Right cardiac atrium (tissue), 5 donors: ENCODE measurements at places on chromosomes 5 and 9. TPM values are rescaled to one million over a fixed set of nuclear protein-coding genes. Genes with fewer than 3 reads are reported as not detected.

DNA sequence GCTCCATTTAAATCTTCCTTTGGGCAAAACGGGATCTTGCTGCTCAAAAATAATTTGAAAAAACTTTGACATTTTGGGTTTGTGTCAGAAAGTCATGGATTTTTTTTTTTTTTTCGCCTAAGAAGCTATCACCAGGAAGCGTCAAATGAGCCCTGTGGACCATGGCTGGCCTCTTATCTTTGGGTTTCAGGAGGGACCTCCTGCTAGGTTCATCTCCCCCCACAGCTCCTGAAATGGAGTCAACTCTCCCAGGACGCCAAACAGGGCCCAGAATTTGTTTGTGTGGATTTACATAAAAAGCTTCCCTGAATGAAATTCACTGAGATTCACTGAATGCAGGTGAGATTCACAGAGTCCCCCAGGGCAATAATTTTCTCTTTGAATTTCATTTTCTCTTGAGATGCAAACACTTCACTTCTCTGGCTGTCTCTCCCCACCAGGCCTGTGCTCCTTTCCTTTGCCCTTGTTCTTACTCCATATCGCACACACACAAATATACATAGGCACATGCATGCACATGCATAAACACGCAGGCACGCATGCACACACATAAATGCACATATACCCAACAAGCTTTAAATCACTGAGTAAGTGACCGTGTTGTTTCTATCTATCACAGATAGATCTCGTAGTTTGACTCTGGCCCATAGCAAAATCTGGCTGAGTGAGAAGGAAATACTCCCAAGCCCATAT, 55.3 kb upstream of the GALNT10 start:
- DNase-seq, result no peak

The NME5 gene
- 6.6 TPM for total RNA-seq

GRCh38 chr5:17278931-17279330, 61.5 kb downstream of the BASP1 start:
- no peak for DNase-seq

The ENTR1 gene
- 18.2 TPM for total RNA-seq

The SARDH gene
- total RNA-seq, result 2.9 TPM

- DNase-seq, result peak; percentile 55
Measured at GRCh38 chr5:1511651-1512540, 11.9 kb downstream of the LPCAT1 start.

The BAAT gene
- 0.08 TPM for total RNA-seq

- DNase-seq, result no peak
Measured at GRCh38 chr5:132420706-132421272, 51.3 kb downstream of the SLC22A5 start.

The SCGB3A2 gene
- total RNA-seq, result not detected

GRCh38 chr9:85971731-85972130, 30.8 kb downstream of the NAA35 start:
- no peak for DNase-seq

GRCh38 chr5:7395947-7396712, at the start of gene ADCY2:
ADCY2 (plus strand) TSS chr5:7396138; CDS start chr5:7396297, 159 bp downstream.
- DNase-seq, result peak; percentile 21

DNA sequence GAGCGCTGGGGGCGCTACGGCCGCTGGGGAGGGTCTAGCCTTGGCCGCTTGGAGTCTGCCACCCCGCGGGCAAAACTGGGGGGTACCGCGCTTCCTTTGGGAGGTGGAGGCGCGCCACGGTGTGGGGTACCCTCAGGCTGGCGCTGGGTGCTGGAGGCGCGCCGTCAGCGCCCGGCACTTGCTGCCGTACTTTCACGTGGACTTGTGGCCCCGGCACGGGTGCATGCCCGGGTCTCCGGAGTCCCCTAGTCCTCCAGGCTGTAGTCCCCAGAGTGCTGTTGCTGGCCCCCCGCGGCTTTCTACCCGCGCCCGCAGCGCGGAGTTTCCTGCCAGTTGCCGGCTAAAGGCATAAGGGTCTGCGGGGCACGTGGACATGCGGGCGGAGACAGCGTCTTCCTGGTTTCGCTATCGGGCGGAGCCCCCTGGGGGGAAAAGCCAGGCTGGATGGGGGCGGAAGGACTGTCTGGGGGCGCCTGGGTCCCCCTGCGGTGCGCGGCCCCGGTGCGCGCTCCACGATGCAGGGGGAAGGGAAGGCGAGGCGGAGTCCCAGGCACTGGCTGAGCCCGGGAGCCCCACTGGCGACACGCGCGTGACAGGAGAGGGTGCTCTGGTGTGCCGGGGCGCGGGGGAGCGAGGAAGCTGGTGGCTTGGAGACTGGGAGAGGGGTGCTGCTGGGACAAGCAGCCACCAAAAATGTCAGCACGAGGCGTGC, 666 bp downstream of the PPARGC1B start:
- DNase-seq, result peak; percentile 80

The SMIM23 gene
- total RNA-seq, result not detected

GRCh38 chr9:133552236-133552635, 17.7 kb downstream of the ADAMTSL2 start:
- no peak for DNase-seq

DNA sequence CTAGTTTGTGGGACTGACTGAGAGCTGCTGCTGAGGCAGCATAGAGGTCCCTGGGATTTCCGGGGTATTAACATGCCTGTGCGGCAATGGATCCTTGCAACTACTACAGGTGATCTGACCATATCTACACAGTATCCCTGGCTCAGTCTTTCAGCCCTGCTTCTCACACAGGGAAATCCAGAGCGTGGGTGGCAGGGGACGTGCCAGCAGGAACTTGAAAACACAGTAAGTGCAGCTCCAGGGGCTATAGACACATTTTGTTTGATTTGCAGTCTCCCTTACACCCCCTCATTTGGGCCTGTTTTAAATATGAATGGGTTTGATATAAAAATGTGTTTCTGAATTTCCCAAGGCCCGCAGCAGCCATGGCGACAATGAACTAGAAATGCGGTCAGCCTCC, 209.5 kb downstream of the DCP2 start:
- no peak for DNase-seq

The GMCL2 gene
- not detected for total RNA-seq

The TXNDC8 gene
- total RNA-seq, result not detected

- no peak for DNase-seq
Measured at GRCh38 chr9:100020121-100020795, 78.5 kb downstream of the ERP44 start.

GRCh38 chr9:76464706-76465105, 5.7 kb downstream of the GCNT1 start:
- no peak for DNase-seq

GRCh38 chr5:150143350-150144245, 12.0 kb downstream of the PDGFRB start:
- DNase-seq, result peak; percentile 94

The IFNA13 gene
- total RNA-seq, result not detected

DNA sequence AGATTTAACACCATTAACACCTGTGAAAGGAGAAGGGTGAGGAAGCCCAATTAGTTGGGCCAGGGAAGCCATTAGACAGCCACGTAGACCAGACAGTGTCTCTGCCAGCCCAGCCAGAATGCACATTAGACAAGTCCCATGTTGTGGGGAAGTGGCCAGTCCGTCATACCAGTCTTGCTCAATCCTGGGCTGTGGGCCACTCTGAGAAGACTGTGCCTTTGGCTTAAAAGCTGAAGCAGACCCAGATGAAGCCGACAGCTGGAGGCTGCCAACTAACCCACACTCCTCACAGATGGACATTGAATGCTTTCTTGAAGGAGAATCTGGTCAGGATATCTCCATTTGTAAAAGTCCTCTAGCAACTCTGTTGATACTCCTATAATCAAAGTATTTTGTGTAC, 128.5 kb downstream of the CHSY3 start:
- peak; percentile 61 for DNase-seq

DNA sequence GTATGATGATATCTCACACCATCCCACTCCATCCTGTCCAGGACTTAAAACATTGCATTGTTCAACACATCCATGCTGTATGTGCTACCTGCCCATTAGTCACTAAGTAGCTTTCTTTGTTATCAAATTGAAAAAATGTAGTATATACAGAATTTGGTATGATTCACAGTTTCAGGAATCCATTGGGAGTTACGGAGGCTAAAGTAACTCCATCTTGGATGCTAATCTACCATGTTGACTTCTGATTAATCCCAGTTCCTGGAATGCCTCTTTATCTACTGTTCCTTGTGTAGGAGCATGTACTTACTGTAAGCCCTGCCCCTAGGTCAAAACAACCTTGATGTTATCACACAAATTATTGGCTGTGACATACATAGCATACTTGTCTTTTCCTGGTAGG, 38.9 kb upstream of the FOXB2 start:
- no peak for DNase-seq

The PHF19 gene
- 20.0 TPM for total RNA-seq

DNA sequence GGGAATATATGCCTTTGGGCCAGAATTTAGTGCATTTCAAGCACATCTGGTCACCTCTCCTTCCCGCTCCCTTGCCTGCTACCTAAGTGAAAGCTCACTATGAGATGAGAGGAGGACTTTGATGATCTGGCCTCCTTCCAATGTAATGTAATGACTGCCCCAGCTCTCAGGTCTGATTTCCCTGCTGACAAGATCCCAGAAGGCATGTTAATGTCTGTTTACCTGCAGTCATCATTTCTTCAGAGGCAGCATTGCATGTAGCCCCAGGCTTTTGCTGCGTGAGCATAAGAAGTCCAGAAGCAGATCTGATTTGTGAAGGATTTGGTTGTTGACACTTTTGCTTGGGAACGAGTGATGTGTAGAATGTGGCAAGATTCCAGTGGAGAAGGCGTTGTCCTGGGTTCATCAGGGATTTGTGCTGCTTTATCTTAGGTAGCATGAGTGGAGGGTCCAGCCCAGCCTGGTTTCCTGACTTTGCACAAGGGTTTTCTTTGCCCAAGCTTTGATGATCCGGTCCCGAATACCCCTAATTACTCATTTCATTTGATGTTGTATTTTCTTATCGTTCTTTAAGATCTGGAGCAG, 192.7 kb downstream of the GOLPH3 start:
- no peak for DNase-seq

The RASEF gene
- 0.17 TPM for total RNA-seq

DNA sequence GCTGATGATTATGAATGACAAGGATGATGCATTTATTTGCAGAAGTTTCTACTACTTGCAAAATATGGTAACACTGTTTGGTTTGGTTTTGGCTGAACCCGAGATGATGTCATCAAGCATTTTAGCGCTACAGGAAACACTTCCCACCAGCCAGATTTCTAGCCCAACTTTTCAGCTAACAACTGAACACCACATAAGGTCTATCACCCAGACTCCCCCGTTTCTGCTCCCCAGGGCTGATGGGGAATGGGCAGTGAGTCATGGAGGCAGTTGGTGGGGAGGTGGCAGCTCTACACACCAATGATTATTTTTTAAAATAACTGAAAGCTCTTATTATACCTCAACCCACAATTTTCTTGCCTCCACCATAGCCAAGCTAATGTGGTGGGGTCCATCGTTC, 302.9 kb downstream of the CEMIP2 start:
- DNase-seq, result no peak

- DNase-seq, result no peak
Measured at GRCh38 chr9:109349421-109349846, 28.6 kb upstream of the EPB41L4B start.

DNA sequence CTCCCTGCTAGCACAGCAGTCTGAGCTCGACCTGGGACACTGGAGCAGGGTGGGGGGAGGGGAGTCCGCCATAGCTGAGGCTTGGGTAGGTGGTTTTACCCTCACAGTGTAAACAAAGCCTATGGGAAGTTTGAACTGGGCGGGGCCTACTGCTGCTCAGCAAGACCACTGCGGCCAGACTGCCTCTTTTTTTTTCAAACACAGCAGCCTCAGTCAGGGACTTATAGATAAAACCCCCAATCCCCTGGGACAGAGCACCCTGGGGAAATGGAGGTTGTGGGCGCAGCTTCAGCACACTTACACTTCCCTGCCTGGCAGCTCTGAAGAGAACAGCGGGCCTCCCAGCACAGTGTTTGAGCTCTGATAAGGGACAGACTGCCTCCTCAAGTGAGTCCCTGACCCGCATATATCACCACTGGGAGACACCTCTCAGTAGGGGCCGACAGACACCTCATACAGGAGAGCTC, 151.1 kb upstream of the APC start:
- DNase-seq, result no peak

GRCh38 chr9:137974746-137975526, 97.4 kb downstream of the CACNA1B start:
- DNase-seq, result peak; percentile 14

GRCh38 chr5:151093476-151093889, 12.6 kb upstream of the TNIP1 start:
- no peak for DNase-seq

- no peak for DNase-seq
Measured at GRCh38 chr9:24436761-24437160, 108.9 kb downstream of the IZUMO3 start.

DNA sequence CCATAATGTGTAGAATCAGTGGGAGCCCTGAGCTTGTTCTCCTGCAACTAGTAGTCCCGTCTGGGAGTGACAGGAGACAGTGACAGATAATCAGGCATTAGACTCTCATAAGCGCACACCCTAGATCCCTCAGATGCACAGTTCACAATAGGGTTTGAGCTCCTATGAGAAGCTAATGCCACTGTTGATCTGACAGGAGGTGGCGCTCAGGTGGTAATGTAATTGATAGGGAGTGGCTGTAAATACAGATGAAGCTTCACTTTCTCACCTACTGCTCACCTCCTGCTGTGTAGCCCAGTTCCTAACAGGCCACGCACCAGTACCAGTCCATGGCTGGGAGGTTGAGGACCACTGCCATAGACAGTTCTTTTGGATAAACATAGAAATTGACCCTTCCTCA, 188.7 kb downstream of the ROR2 start:
- no peak for DNase-seq

The ENTPD2 gene
- 2.9 TPM for total RNA-seq

DNA sequence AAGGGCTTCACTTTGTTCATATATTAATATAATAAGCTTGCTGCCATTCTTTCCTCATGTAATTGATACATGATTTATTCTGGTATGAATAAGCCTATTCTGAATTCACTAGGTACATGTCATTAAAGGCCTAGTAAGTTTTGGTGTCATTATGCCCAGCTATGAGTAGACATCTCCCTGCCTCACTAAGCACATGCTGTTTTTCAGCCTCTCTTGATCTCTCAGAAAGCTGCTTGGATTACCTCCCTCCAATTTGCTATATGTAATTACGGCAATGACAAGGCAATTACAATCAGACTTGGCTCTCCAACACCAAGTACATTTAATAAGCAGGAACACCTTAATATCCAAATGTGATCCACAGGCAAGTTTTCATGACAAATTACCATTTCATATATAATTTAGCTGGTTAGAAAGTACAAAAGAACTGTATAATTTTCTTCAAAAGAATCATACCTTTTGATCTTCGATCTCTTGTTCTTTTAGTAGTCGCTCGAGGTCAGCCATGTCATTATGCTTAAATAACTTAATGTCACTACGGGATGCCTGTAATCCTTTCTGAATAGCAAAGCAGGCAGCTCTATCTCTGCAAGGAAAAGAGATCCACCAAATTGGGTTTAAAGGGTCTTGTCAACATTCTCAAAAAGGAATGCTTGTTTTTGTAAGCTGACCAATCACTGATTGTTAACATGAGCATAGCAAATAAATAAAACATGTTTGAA, 56.3 kb downstream of the SPTLC1 start:
- DNase-seq, result no peak

DNA sequence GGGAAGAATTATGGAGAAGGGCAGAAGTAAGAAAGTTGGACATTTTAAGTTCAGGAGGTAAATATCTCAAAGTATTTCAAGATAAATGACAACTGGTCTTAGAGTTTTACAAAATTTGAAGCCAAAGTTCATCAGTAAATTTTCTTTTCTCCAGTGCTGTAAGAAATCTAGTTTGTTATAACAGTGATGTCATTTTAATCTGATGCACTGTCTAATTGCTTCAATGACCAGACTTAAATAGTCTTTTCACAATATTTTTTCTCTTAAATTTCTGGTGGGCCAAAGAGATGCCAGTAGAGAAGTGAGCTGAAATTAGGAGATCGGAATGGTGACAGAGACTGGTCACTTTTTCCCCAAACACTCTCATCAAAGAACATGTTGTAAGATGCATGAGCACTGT, 156.5 kb upstream of the TMEM161B start:
- DNase-seq, result no peak
